ENCODE measurements at places on chromosomes 1 and 21. TPM values are rescaled to one million over a fixed set of nuclear protein-coding genes. Genes with fewer than 3 reads are reported as not detected.

- peaks cover 3% of the 10 kb centered on the region for H3K27me3 ChIP-seq
- DNase-seq: no peak
- H3K27ac ChIP-seq: no peak overlapping the region
These were observed 833.3 kb downstream of the LTN1 start for GRCh38 chr21:28159396-28159795.

- H3K27me3 ChIP-seq: peaks cover 9% of the 10 kb centered on the region
- no peak overlapping the region for H3K27ac ChIP-seq
- no peak for DNase-seq
- H3K4me1 ChIP-seq: peaks cover 8% of the 10 kb centered on the region
- H3K36me3 ChIP-seq: no peaks in the 10 kb centered on the region
- H3K4me3 ChIP-seq: no peak overlapping the region
These were observed 368.5 kb downstream of the RPS6KC1 start for GRCh38 chr1:213419401-213420030.

- peaks cover 55% of the 10 kb centered on the region for H3K4me1 ChIP-seq
- H3K27me3 ChIP-seq: no peaks in the 10 kb centered on the region
- no peak for DNase-seq
- no peaks in the 10 kb centered on the region for H3K36me3 ChIP-seq
These were observed 64.3 kb downstream of the OPTC start for GRCh38 chr1:203558064-203558760.

- no peaks in the 10 kb centered on the region for H3K36me3 ChIP-seq
- DNase-seq: no peak
- peak overlapping the region; percentile 52 for H3K27ac ChIP-seq
- H3K4me3 ChIP-seq: peak overlapping the region; percentile 16
These were observed 200.7 kb downstream of the KCNT2 start for GRCh38 chr1:196407358-196408051.

DNA sequence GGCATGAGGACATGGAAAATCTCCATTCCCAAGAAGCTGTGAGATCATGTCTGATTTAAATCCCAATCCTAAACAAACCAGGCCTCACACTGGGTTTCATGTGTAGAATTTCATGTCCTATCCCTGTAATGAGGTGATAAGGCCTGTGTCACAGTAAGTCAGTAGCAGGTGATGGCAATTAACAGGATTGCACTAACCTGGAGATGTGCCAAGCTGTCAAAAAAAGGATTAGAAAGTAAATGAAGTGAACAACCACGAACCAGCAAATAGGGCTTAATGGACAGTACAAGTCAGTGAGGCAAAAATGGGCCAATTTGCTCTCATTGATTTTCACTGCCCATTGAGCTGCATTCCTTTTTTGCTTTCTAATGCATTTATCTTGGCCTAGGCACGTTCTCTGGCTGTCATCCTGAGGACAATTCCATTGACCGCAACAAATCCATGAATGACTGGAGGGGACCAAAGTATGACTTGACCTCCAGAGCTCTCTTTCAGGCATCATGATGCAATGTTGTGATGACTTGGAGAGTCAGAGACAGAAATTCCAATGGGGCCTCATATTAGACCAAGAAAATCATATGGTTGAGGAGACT is 673.6 kb upstream of the ADGRL2 start:
- no peak for DNase-seq
- no peaks in the 10 kb centered on the region for H3K36me3 ChIP-seq
- no peak overlapping the region for H3K4me3 ChIP-seq

GRCh38 chr1:222310836-222311235 is 237.1 kb downstream of the HHIPL2 start:
- DNase-seq: no peak
- no peak overlapping the region for H3K27ac ChIP-seq
- peaks cover 2% of the 10 kb centered on the region for H3K27me3 ChIP-seq
- no peaks in the 10 kb centered on the region for H3K4me1 ChIP-seq

DNA sequence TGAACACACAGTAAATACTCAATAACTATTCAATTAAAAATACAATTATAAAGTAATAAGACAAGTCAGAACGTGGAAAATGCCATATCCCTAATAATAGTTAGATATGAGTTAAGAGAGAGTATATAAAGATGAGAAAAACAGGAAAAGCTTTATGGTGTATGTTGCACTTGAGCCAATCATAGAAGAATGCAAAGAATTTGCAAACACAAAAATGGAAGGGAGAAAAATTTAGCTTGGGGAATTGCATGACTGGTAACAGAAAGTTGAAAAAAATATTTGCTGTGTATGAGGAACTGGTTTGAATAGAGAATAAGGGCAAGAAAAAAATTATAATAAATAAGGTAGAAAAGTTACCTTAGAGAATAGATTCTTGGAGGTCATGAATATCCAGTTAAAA is 739.6 kb upstream of the CXADR start:
- no peaks in the 10 kb centered on the region for H3K27me3 ChIP-seq
- no peak overlapping the region for H3K4me3 ChIP-seq
- DNase-seq: no peak
- no peaks in the 10 kb centered on the region for H3K36me3 ChIP-seq
- peaks cover 10% of the 10 kb centered on the region for H3K4me1 ChIP-seq

DNA sequence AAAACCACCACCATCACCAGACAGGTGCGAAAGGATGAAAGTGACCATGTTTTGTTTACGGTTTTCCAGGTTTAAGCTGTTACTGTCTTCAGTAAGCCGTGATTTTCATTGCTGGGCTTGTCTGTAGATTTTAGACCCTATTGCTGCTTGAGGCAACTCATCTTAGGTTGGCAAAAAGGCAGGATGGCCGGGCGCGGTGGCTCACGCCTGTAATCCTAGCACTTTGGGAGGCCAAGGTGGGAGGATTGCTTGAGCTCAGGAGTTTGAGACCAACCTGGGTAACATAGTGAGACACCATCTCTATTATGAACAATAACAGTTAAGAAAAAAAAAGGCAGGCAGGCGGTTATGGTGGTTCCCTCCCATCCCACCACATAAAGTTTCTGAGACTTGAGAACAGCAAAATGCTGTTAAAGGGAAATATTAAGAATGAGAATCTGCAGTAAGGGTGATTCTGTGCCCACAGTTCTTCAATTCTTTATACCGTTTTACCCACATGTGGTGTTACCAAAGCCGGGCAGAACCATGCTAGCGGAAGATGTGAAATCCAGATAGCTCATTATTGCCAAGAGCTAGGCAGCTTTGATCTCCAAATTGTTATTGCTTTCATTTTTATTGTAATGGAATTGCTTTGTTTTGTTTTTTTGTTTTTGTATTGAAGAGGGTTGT is 34.5 kb upstream of the TDRD10 start:
- no peak overlapping the region for H3K4me3 ChIP-seq
- no peak for DNase-seq
- peaks cover 7% of the 10 kb centered on the region for H3K4me1 ChIP-seq
- H3K27ac ChIP-seq: peak overlapping the region; percentile 22
- peaks cover 4% of the 10 kb centered on the region for H3K27me3 ChIP-seq
- no peaks in the 10 kb centered on the region for H3K36me3 ChIP-seq

DNA sequence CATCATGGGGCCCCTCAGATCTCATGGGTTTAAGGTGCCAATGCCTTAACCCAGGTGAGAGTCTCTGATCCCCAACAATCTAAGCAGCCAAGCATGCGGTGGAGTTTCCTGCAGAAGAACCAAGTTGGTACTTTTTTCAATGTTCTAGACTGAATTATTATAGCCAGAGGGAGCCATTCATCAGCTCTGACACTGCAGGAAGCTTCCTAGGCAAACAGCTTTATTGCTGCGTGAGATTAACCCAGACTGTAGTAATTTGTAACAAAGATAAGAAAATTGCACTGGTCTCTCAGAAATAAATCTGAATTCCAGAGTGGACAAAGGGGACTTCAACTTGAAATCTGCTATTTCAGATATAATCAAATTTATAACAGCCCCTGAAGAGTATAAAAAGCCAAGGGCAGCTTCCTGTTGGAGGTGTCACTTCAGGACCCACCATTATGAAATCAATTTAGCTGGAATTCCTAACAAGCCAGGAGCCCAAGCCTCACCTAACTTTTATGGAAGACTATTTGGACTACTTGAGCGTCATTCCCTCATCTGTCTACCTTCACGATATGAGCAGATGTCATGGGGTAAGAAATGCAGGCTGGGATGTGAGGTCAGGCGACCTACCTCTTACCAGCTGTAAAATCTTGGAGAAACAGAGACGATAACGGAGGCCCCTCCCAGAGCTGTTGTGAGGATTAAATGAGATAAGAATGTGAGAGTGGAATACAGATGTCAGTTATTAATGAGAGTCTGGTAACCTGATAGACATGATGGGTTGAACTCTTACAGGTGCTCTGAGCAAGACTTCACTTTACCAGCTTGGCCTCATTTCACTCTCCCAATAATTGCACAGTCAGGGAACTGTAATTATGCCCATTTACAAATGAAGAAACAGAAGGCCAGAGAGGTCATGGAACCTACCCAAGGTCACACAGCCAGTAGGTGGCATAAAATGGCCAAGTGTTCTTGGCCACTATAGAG is 135.1 kb downstream of the RRAGC start:
- peaks cover 90% of the 10 kb centered on the region for H3K27me3 ChIP-seq
- DNase-seq: no peak
- H3K27ac ChIP-seq: peak overlapping the region; percentile 22
- no peaks in the 10 kb centered on the region for H3K36me3 ChIP-seq
- H3K4me3 ChIP-seq: no peak overlapping the region

DNA sequence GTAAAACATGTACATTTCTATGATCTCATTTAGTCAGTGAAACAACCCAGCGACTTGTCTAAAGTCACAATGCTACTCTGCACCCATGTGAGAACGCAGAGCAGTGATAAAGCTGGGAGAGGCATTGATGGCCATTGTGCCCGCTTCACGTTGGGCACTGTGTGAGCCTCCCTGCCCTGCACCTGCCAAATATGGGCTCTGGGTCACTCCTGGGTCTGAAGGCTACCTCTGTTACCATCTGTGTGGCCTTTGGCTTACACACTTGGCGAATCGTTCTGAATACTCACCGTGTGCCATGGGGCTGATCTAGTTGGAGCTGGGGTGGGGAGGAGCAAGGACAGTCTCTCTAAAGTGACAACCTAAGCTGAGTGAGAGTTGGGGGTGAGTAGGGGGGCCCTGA is 29.9 kb downstream of the PCSK9 start:
- H3K27ac ChIP-seq: no peak overlapping the region
- no peaks in the 10 kb centered on the region for H3K27me3 ChIP-seq
- peaks cover 40% of the 10 kb centered on the region for H3K36me3 ChIP-seq
- H3K4me1 ChIP-seq: peaks cover 5% of the 10 kb centered on the region

NPR1 gene
- total RNA-seq: 2.2 TPM

KANK4 gene
- total RNA-seq: 5.9 TPM

CC2D1B gene
- total RNA-seq: 35.9 TPM

AJAP1 gene
- 9.5 TPM for total RNA-seq

TCP10L gene
- 0.93 TPM for total RNA-seq

GBP7 gene
- not detected for total RNA-seq

FLVCR1 gene
- 20.5 TPM for total RNA-seq

NLRP3 gene
- not detected for total RNA-seq

ANGPTL3 gene
- total RNA-seq: 2.6 TPM
